ENCODE measurements at places on chromosomes 16 and 17. TPM values are rescaled to one million over a fixed set of nuclear protein-coding genes. Genes with fewer than 3 reads are reported as not detected.

DNA sequence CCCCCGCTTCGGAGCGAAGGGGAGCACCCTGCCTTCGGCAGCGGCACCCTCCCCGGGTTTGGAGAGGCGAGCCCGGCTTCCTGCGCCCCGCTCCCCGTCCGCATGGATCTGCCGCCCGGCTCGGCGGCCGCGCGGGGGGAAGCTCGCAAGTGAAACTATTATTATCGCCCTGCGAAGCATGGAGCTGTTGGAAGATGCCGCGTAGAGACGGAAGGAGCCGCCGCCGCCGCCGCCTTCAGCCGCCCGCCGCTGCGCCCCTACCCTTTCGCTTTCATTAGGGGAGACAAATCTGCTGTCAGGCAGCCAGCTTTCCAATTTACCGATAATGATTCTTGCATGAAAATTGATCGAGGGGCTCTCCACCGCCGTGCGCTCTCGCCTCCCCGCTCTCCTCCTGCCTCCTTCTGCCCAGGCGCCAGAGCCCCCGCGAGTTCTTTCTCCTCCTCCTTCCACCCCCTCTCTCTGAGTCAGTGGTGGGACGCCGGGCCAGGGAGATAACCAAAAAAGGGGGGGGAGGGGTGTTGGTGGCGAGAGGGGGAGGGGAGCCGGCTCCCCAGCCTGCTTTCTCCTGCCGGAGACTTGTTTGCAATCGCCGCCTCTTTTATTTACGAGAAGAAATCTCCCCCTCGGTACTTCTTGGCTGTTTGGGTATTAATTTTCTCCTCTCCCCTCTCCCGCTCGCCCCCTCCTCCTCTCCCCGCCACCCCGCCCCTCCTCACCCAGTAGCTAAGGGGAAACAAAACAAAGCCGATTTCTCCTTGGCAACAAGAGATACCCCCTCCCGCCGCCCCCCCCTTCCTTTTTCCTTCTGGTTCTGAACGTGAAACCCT is 58.0 kb upstream of the GSE1 start:
- no peak for DNase-seq

- no peak for DNase-seq
Measured at GRCh38 chr17:75694536-75694935, 26.7 kb upstream of the ITGB4 start.

Gene ENPP7
- not detected for polyA plus RNA-seq

Gene TMIGD1
- not detected for polyA plus RNA-seq

Gene CSH2
- polyA plus RNA-seq = not detected

Gene KRT20
- polyA plus RNA-seq = 2.2 TPM

Gene NXN
- 81.2 TPM for polyA plus RNA-seq

GRCh38 chr17:20105539-20106280 is 96.6 kb downstream of the SPECC1 start:
- DNase-seq = no peak

- no peak for DNase-seq
Measured at GRCh38 chr16:27237219-27238015, 31.2 kb downstream of the NSMCE1 start.

DNA sequence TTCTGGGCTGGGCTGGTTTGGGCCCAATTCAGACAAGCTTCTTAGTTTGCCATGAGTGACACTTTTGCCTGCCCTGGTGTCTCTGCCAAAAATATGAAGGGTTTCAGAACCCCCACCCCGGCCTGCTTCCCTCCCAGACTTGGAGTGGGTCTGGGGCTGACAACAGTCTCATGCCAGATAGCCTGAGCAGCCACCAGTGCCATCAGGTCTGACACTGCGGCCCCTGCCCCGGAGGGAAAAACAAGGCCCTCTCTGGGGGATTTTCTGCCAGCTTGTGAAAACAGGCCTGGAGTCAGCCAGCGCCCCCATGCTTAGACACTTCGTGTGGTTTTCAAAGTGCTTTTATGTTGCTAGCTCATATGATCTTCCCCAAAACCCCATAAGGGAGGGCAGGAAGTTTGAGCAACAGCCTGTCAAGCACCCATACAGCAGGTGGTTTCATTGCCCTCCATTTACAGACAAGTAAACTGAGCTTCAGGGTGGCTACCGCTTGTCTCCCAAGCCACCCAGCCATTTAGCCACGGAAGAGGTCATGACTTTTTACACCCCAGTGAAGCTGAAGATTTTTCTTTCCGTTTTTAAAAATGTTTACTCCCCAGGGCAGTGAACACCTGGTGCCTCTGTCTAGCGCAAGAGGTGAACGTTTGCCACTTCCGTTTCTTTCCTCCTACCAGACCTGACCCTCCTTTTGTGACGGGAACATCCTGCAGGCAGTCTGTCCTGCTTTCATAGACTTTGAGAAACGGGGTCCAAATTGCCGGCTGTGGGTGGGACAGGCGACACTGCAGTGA is 300.6 kb downstream of the SEC14L1 start:
- no peak for DNase-seq

DNA sequence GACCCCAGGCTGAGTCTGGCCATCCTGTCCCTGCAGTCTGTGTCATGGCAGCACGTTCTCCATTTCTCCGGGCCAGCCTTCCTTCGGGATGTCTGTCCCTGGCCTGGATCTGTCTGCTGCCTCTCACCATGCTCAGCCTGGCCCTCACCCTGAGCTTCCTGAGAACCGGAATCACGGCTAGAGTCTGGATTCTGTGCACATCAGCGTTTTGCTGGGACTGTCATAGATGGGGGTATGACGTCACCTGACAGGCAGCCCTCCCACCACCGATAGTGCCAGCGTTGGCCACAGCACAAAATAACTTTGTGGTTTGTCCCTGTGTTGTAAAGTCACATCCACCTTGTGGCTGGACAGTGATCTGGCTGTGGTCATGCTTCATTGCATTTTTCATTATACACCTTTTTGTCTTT is 59.2 kb downstream of the B9D1 start:
- no peak for DNase-seq

Gene BCL7C
- polyA plus RNA-seq = 33.2 TPM

- no peak for DNase-seq
Measured at GRCh38 chr16:13435873-13436474, 484.0 kb upstream of the ERCC4 start.

Gene CTRL
- polyA plus RNA-seq = 0.91 TPM

GRCh38 chr17:36647636-36648035 is 46.3 kb downstream of the MRM1 start:
- no peak for DNase-seq

Gene RRN3
- 25.1 TPM for polyA plus RNA-seq

GRCh38 chr16:55047903-55048497 is 117.3 kb downstream of the IRX5 start:
- no peak for DNase-seq

- no peak for DNase-seq
Measured at GRCh38 chr17:83088909-83089308, 9.5 kb downstream of the METRNL start.

Gene CHD9NB
- 1.4 TPM for polyA plus RNA-seq

DNA sequence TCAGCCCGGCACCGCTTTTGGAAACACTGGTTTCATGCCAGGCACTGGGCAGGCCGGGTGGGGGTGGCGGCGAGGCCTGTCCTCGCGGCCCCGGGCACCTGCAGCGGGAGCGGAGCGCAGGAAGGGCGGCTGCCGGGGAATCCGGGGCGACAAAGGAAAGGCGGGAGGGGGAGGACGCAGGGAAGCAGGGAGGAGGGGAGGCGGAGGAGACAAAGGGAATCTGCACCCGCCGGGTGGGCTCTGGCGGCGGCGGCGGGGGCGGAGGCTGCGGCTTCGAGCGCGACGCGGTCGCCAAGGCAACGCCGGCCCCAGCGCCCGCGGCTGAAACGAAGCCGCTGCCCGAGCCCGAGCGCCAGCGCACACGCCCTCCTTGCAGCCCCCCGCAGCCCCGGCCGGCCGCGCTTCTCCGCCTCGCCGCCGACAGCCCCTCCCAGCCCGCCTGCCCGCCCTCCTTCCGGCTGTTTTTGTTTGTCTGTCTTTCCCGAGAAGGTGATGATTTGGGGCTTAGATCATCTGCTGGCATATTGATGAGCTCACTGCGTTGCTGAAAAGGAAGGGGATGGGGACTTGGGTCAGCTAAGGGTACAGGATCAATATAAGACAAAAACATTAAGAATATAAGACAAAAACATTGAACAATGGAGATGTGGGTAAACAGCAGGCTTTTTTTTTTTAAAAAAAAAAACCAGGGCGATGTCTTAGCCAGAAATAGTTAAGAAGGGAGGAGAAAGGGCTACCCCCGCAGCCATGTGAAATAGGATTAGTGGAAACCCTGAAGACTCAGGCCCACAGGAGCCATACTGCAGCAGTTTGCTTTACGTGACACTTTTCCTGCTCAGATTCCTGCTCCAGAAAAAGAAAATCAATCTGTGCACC is 32.7 kb downstream of the CDK5R1 start:
- no peak for DNase-seq

GRCh38 chr16:68284847-68285246 is 20.5 kb downstream of the SLC7A6 start:
- DNase-seq = no peak

- DNase-seq = no peak
Measured at GRCh38 chr16:12321311-12321842, 344.8 kb downstream of the SNX29 start.

DNA sequence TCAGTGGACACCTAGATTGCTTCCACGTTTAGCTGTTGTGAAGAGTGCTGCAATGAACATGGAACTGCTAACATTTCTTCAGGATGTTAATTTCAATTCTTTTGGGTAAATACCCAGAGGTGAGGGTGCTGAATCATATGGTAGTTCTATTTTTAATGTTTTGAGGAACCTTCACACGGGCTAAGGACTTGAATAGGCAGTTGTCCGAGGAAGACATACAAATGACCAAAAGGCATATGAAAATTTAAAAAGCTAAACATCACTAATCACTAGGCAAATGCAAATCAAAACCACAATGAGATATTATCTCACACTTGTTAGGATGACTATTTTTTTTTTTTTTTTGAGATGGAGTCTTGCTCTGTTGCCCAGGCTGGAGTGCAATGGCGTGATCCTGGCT is 173.3 kb downstream of the PRKCB start:
- DNase-seq = no peak

DNA sequence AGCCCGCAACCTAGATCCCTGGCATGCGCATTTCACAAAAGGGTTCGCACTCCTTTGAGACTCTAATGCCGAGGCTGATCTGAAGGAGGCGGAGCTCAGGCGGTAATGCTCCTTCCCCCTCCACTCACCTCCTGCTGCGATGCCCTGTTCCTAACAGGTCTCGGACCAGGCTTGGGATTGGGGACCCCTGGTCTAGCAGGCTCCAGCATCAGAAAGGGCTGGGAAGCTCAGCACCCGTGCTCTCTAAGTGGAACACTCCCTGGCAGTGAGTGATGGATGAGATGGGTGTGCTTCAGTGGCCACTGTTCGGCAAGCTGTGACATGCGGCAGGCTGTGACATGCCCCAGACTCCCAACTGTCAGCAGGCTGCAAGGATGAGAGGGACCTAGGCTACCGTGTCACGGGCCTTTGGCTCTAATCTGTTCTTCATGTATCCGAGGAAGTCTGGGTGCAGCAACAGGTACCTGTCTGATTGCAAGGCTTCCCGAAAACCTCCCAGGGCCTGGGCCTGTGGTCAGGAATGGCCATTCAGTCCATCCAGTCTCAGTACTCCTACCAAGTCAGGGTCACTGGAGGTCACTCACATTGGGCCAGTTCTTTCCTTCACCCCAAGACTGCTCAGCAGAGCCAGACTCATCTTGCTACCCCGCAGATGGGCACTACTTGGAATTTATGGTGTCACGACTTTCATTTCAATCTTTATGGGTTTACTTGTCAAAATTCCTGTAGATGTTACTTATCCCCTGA is 1.3 kb upstream of the ST6GALNAC2 start:
- DNase-seq = no peak

- DNase-seq = no peak
Measured at GRCh38 chr16:588639-588888, 1.3 kb upstream of the RAB40C start.

Gene NHERF1
- 16.7 TPM for polyA plus RNA-seq

Gene IL17C
- polyA plus RNA-seq = 0.13 TPM

DNA sequence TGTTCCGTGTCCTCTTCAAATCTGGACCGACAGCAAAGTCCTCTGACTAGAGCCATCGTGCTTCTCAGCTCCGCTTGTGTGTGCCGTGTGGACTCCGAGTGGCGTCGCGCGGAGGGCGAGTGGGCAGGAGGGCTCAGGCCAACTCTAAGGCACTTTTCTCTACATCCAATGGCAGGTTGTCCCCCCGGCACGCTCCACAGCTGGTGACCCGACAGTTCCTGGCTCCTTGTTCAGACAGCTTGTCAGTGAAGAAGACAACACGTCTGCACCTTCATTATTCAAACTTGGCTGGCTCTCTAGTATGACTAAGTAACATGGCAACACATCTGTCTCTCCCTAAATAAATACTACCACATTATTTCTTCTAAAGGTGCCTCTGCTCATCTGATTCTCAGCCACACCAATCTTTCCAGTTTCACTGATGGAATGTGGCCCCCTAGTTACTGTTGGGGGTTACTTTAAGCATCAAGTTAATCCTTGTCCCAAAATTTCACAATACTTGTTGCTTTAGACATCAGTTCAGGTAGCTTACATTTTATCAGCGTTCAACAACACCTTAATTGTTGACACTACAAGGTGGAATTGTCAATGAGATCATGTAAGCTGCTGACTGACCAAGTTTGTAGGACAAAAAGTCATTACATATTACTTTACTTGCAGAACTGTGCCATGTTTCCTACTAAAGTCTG is 15.4 kb downstream of the COG1 start:
- DNase-seq = no peak

GRCh38 chr17:64378890-64379354 is 11.7 kb downstream of the PECAM1 start:
- no peak for DNase-seq

DNA sequence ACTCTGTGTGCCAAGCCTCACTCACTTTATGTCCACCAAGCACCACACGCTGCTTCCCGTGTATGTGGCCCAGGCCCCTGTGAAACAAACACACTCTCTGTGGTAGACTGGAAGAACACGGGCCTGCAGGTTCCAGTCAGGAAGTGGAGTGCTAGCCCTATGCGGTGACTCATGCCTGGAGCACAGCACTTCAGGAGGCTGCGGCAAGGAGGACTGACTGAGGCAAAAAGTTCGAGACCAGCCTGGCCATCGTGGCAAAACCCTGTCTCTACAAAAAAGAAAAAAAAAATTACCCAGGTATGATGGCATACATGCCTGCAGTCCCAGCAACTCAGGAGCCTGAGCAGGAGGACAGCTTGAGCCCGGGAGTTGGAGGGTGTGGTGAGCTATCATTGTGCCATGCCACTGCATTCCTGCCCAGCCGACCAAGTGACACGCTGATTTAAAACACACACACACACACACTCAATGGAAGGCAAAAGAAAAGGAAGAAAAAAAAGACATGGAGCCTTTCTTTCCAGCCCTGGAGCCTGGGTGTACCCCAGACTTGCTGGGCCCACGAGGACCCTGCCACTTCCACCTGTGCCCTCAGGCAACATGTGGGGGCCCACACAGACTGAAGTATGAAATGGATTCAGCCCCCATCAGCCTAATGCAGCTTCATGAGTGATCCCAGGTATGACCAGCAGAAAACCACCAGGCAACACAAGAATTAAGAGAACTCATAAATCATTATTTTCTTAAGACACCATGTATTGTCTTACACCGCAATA is 126.6 kb downstream of the ANKRD11 start:
- no peak for DNase-seq

- DNase-seq = no peak
Measured at GRCh38 chr16:24289166-24289700, 33.1 kb downstream of the CACNG3 start.

Measured in urinary bladder (tissue), 4 donors.